Suppressor macrophage treated with lipopolysaccharide for 1 hour (primary cell): ENCODE measurements at places on chromosomes 7 and 10.

DNA sequence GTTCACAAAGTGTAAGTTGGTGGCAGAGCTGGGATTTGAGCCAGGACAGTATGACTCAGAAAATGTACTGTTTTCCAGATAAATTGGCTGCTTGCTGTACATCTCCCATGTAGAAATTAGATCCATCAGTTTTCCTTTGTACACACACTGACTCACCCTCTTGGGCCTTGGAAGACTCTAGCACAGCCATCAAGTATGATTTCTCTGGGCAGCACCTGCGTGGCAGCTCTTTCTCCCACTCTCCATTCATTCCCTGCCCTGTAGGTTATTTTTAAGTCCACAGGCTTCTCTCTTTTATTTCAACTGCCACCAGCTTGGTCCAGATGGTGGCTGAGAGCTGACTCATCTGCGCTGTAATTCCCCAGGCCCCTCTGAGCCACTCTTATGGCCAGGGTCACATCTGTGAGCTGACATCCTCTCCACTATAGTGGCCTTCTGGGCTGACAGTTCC is 28.3 kb upstream of the SDK1 start:
- no peak for DNase-seq

GRCh38 chr10:114021154-114021553 is 22.5 kb upstream of the ADRB1 start:
- DNase-seq: peak; percentile 55

GRCh38 chr7:116582164-116582732 is 57.4 kb downstream of the CAV1 start:
- no peak for DNase-seq

- no peak for DNase-seq
Observed at GRCh38 chr7:137986252-137987017, 15.5 kb downstream of the CREB3L2 start.

DNA sequence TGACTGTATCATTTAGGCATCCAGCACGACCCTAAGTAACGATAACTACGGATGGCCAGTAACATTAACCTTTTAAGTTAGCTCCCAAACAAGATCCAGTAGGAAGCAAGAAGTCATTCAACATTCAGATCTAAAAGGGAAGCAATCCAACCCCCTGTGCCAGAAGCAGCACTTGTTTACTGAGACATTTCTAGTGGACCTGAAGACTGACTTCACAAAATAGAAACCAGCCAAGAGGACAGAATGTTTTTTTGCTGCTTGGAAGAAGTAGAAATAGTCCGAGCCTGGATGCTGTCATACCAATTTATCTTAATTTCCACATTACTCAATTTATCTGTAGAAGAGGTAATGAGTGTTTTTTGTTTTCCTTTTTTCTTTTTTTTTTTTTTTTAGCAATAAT is 88.0 kb upstream of the CTTNBP2 start:
- no peak for DNase-seq

DNA sequence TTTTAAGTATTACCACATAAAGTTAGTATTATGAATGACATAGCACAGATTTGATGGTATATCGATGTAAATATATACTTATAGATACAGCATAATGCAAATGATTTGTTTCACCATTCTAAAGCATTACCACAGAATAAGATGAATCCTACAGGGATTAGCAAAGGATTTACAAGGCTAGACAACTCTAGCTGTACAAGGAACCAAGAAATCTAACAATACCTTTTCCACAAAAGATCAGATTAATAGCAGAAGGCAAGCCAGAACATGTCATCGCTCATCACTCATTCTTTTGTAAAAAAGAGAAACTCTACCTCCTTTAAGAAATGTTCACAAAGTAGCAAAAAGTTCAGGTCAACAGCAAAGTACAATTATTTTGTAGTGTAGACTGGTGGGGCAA is 105.1 kb upstream of the ANK3 start:
- DNase-seq: no peak

- peak; percentile 2 for DNase-seq
Observed at GRCh38 chr10:86798611-86799010, 42.2 kb downstream of the BMPR1A start.
